AG09309 (cell line): ENCODE measurements at places on chromosomes 3 and 15.

- no peak for DNase-seq
These were observed 225.6 kb downstream of the TIGIT start for GRCh38 chr3:114519415-114519814.

GRCh38 chr3:142274908-142275307 lies 49.5 kb upstream of the GK5 start:
- no peak for DNase-seq

DNA sequence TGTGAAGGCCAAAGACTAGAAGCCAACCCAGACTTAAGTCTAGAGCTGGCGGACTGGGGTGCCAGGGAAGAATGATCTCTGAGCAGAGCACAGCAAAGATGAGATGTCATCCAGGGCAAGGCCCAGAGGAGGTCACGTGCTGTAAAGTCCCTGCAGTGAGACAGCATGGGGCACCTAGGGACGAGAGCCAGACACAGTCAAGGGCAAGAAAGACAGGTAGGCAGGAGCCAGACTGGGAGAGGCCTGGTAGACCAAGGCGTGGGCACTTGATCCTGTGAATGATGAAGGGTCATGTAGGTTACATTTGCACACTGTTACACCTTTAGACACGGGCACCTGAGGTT lies 379.7 kb upstream of the PROK2 start:
- no peak for DNase-seq

GRCh38 chr3:127072971-127073783 lies 90.3 kb downstream of the PLXNA1 start:
- DNase-seq = no peak

- DNase-seq = peak; percentile 84
These were observed 185.0 kb upstream of the ANKRD28 start for GRCh38 chr3:15982667-15983196.

DNA sequence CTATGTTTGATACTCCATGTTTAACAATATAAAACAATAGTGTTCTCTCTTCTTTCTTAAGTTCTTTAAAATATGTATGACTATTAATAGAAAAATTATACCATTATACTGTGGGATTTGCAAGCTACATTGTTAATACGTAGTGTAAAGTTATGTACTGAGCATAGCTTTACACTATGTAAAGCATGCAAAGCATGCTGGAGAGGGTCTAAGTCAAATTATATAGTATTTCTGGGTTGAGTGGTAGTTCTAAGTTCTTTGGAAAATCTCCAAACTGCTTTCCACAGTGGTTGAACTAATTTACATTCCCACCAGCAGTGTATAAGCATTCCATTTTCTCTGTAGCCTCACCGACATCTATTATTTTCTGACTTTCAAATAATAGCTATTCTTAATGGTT lies 253.0 kb downstream of the RAP2B start:
- DNase-seq = no peak

GRCh38 chr3:189947948-189948723 lies 172.6 kb downstream of the P3H2 start:
- DNase-seq = no peak

DNA sequence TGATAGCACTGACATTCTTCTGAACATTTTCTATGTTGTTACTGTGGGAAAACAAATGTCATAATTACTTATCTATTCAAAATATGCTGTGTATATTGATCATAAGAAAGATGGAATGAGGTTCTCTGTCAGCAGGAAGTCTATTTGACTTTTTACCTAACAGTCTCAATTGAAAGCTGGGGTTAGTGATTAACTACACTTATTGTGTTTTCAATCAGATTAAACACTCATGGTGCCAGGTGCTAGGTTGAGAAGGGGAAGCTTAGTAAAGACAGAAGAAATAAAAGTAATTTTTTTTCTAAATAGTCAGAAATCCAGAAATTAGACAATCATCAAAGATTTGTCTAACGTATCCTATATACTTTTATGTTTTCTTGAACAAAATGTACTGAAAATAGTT lies 281.0 kb upstream of the NR2E3 start:
- DNase-seq = no peak

DNA sequence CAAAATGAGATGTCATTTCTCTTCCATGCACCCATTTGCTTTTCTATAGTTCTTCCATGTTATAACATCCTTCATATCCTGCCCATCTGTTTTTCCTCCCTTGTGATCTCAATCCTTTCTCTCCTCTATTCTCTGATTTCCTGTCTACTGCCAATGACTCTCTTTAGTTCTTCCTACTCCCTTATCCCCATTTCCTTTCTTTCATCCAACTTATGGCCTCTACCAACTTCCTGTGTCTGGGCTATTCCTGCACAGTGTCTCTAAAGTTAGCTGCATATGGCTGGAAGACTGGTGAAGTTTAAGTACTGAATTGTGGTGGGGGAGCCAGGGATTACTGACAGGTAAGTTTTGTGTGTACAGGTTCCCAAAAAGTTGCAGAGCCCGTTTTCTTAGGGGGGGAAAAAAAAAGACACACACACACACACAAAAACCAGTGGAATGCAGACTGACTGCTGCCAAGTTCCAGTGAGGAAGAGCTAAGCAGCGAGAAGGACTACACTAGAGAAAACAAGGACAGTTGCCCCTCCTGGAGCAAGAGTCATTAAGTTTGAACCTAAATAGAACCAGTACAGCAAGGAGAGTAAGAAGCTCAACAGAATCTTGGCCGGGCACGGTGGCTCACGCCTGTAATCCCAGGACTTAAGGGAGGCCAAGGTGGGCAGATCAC lies 28.8 kb downstream of the XRN1 start:
- no peak for DNase-seq

GRCh38 chr15:74815121-74815934 lies 2.7 kb downstream of the LMAN1L start:
- no peak for DNase-seq

DNA sequence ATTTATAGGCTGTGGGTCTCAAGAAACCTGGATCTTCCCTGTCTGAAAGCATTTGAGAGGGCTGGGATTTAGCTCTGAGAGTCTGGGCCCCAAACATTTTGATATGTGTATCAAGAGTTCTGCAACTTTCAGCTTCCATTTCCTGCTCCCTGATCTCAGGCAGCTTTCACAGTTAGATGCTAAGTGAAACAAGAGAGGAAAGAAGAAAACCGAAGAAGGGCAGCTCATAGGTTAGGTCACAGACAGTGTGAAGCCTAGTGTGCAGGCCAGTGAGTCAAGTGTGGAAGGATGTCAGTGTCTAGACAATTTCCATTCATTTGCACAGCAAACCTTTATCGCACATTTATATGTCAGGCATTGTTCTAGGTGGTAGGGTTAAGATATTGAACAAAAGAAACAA lies 173.6 kb upstream of the PROK2 start:
- DNase-seq = no peak

GRCh38 chr3:101099791-101100190 lies 106.6 kb upstream of the ABI3BP start:
- DNase-seq = no peak

DNA sequence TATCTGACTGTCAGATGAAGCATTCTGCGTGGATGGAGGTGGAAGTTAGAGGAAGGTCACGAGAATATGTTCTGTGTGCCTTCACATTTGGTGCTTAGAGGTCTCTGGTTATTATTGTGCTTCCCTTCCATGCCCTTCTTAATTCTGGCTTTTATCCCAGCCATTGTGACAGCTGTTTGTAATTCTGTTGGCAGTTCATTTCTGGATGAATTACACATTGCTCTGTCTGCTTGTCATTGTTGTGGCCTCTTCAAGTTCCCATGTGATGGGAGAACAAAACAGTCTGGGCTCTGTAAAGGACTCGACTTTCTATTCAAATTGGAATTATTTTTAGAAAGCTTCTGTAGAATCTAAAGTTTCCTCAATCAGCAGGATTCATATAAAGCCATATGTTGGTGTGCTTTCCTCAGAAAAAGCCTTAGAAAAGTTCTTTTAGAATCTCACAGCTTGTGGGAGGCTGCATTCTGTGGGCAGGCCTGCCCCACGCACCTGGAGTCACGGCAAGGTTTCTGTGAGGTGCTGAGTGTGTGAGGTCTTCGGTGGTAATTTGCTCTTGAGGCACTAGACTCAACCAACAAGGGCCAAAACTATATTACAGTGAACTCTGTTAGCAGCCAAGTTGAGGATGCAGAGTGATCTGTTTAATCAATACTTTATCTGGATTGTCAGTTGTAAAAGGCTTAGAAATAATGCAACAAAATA lies 397.4 kb upstream of the AZI2 start:
- DNase-seq = no peak

DNA sequence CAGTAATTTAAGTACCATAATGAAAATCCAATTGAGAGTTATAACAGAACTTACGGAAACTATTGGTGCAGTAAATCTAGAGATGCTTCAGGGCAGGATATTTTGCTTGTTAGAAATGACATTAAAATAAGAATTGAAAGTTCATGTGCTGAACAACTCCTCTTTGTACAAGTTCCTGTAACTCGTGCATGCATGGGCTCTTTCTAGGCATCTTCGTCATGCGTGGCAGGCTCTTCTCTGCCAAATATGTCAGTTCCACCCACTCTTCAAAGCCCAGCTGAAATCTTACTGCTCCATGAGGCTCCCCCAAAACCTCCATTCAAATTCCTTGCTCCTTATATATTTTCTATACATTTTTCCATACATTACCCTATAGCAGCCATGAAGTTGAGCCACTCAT lies 48.7 kb downstream of the FBN1 start:
- DNase-seq = no peak

- no peak for DNase-seq
These were observed 372.9 kb upstream of the LMCD1 start for GRCh38 chr3:8128686-8129085.

- peak; percentile 69 for DNase-seq
These were observed 225.8 kb upstream of the UMPS start for GRCh38 chr3:124504332-124505059.

DNA sequence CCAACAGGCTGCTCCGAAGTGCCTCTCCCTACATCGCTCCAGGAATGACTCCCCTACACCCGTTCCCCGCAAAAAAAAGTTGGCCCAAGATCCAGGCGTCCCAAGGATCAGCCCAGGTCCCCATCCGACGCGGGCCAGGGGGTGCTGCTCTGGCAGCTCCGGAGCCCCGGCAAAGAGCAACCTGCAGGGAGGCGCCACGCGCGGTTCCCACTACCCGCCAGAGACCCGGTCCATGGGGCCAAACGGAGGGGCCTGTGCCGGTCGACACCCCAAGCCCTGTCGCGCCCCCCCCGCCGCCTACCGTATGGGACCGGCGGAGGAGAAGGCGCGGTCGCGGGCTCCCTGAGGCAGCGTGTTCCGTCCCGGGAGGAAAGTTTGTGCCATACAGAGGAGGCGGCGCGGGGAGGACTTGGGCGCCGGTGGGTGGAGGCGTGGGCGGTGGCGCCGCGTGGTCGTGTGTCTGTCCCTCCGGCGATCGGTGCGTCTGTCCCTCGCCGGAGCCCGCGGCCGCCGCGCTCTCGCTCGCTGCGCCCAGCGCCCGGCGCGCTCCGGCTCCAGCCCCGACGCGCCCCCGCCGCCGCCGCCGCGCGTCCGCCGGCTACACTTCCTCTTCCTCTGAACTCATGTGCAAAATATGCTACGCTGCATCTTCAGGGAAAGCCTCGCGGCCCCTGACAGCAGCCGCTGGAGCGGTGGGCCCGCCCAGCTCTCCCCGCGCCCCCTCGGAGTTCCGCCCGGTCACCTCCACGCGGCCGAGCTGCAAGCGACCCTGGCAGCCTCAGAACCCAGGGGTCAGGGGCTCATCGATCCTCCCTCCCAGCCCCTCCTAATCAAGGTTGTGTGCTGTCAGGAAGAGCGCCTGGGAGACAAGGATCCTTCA lies at the start of gene RFTN1:
Gene RFTN1, minus strand, starts transcription at position 559 of the 880 bp plus-strand sequence. CDS start 19,830 bp downstream, outside the sequence.
- DNase-seq = no peak

DNA sequence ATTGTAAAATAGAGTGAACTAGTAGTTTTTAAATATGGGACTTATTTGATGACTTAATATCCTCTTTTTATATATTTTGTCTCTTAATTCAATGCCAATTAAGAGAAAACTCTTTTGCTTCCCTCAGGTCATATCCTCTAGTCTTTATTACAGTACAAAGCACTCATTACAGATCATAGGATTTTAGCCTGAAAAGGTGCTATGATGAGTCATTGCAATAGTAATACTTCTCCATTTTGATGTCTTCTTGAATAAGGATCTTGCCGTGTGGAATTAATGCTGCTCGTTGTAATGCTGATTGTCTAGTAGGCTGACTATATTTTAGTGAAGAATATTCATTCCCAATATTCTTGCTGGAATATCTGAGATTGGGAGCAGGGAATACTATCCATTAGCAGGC lies 612.2 kb upstream of the GOLIM4 start:
- DNase-seq = no peak

DNA sequence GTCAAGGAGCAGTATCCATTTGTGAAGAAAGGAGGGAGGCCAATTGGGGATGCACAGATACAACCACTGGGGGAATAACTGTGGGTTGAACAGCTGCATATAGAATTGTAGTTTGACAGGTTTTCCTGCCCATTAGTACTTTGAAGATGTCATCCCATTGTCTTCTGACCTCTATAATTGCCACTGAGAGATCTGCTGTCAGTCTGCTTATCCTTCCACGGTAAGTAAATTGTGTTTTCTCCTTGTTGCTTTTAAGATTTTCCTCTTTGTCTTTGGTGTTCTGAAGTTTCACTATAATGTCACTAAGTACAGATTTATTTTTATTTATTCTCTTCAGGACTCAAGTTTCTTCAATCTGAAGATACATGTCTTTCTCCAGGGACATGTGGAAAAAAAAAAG lies 56.6 kb downstream of the MOBP start:
- DNase-seq = no peak

GRCh38 chr15:77819851-77820728 lies 187.4 kb upstream of the LINGO1 start:
- no peak for DNase-seq

DNA sequence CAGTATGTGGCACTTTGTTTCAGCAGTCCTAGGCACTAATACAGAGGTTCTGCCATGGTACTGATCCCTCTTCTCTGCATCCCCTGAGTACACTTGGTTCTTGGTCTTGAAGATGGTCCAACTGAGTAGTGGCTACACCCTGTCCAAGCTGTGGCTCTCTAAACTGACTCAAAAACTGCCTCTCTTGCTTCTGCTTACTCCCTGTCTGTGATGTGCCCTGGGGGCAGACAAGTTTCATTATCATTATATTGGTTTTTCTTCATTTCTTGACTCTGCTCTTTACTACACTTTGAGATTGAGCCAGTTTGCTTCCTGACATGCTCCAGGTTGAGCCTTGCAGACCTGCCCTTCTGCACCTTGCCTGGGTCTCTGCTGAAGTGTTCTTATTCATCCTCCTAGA lies 18.9 kb upstream of the ST3GAL6 start:
- DNase-seq = no peak

- no peak for DNase-seq
These were observed 6.3 kb downstream of the INAFM2 start for GRCh38 chr15:40329804-40330203.

DNA sequence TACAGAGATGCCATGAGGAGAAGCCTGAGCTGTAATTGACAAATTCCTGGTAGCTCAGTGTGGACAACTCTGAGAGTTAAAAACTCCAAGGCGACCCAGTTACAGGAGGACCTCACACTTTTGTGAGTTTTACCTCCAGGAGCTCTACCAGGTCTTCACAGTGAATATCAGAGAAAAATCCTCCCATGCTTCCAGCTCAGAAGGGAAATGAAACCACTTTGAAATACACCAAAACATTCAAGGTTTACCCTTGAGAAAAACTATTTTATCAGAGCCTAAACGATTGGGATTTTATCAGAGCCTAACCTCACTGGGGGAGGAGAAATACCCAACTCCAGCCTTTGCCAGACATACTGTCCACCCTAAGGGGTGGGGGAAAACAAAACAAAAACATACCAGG lies 52.4 kb downstream of the MCCC1 start:
- no peak for DNase-seq

- DNase-seq = no peak
These were observed 15.4 kb upstream of the AADAC start for GRCh38 chr3:151798466-151798865.
